Thyroid gland (tissue), 4 donors: ENCODE measurements at places on chromosomes 13 and 19.
A peak's percentile ranks its signal among the peaks of the same experiment; 100 is the strongest.

- no peak for DNase-seq
Observed at GRCh38 chr19:29622166-29623070, 16.3 kb downstream of the POP4 start.

- DNase-seq = peak; percentile 31
Observed at GRCh38 chr19:46350029-46350757, 3.3 kb downstream of the PPP5C start.

- DNase-seq = peak; percentile 12
Observed at GRCh38 chr13:99617474-99618255, 116.4 kb downstream of the TM9SF2 start.

DNA sequence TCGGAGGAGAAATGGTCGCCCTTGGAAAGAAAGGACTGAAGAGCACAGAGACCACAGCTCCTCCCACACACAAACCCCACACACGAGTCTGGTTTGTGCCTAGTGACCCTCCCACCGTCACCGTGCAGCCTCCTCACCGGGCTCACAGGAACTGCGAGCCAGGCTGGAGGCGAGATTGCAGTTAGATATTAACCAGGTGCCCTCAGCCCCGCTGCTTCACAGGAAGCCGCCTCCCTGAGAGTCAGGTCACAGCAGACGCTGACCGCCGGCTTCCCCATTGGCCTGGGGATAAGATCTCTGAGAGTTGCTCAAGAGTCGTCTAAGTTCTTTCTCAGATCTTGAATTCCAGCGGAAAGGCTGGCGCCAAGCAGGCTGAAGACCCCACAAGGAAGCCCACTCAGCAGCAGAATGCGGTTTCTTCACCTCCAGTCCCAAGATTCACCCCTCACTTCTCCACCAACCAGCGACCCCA, 870 bp downstream of the ZNF44 start:
- peak; percentile 81 for DNase-seq

DNA sequence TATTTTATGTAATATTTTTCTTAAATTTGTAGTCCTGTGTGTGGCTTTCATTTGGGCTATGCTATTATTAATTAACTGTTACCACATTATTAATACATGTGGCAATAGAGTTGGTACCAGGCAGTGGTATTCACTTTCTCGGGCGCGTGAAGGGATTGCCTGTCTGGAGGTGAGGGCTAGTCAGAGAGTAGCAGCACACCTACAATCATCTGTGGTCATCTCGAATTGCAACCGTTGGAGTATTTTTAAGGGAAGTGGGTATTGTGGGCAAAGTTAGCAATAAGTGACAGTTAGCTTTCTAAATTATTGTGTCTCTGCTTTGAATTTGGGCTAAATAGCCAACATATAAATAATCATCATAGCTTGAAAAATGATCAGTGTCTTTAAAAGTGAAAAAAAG, 20.0 kb upstream of the GPR18 start:
- no peak for DNase-seq

DNA sequence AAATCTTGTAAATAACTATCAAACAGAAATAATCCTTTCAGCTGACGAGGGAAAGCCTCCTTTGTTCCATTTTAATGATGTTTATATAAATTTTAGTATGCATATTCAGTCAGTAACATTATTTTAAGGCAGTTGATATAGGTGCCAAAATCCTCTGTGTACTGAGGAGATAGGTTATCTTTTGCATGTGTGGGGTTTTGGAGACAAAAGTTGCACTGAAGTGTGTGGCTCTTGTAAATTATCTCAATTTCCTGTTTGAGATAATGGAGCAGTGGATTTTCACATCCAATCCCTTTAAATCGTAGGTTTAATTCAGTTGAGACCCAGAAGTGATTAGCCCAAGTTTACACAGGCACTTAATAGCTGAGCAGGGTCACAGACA, 106.6 kb downstream of the RGCC start:
- DNase-seq = no peak
